Articular chondrocyte of knee joint (primary cell): ENCODE measurements at places on chromosomes 12 and 14. TPM values are rescaled to one million over a fixed set of nuclear protein-coding genes. Genes with fewer than 3 reads are reported as not detected.

Gene CAPS2
- total RNA-seq = 7.8 and 8.4 TPM in 2 replicates

Gene SLCO1C1
- 0.32 and 0.65 TPM in 2 replicates for total RNA-seq

Gene KRT82
- total RNA-seq = not detected in 2 replicates

Gene TEX52
- total RNA-seq = not detected in 2 replicates

Gene CSRP2
- total RNA-seq = 1.8 and 4.0 TPM in 2 replicates

Gene VRK1
- 15.4 and 21.2 TPM in 2 replicates for total RNA-seq

Gene GLT8D2
- total RNA-seq = 64.2 and 70.4 TPM in 2 replicates

Gene ATL1
- 15.0 and 16.4 TPM in 2 replicates for total RNA-seq

Gene CCDC175
- not detected in 2 replicates for total RNA-seq

Gene PRKD1
- 12.0 TPM in 2 replicates for total RNA-seq
